ENCODE measurements at places on chromosomes 3 and 15. TPM values are rescaled to one million over a fixed set of nuclear protein-coding genes. Genes with fewer than 3 reads are reported as not detected.

GRCh38 chr3:81485444-81485865, 276.0 kb downstream of the GBE1 start:
- DNase-seq, result peak; percentile 77

- no peak for DNase-seq
Measured at GRCh38 chr15:74725845-74726773, 781 bp upstream of the CYP1A1 start.

The NR1D2 gene
- total RNA-seq, result 28.9 TPM

The PSTPIP1 gene
- total RNA-seq, result 4.3 TPM

DNA sequence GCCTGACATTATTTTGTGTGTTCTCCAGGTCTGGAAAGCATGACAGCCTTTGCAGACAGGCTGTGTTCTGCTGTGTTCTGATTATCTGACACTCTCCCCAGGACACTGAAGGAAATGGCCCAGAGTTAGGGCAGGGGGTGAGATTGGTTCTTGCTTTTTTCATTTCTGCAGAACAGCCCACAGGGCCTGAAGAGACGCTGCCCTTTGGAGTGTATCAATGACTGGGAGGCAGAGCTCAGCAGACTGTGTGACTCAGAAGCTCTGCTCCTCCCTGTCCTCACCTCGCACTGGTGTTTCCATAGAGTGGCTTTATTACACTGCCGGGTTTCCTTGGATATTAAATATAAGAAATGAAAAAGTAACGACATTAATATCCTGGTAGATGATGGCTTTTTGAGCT, 523.6 kb downstream of the NTRK3 start:
- DNase-seq, result no peak

The CACNA2D2 gene
- total RNA-seq, result 1.4 TPM

DNA sequence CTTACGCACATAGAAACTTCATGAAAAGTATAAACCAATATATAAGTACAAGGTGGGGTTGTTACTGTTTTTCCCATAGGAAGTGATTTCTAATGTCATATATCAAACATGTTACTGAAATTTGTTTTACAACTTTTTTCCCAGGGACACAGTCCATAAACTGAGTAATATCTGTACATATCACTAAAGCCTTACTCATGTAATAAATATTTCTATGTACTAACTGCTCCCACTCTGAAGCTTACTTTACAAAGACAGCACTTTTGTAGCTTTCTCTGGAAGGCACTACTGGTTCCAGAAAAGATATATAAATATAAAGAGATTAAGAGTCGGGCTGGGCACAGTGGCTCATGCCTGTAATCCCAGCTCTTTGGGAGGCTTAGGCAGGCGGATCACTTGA, 91.7 kb downstream of the MYO5A start:
- DNase-seq, result no peak

The B3GALNT1 gene
- 19.2 TPM for total RNA-seq

The LSG1 gene
- total RNA-seq, result 41.4 TPM

The SEMA3F gene
- total RNA-seq, result 23.3 TPM
